ENCODE measurements at places on chromosomes 3 and 15.

- no peak for DNase-seq
Measured at GRCh38 chr3:20322085-20322484, 136.1 kb upstream of the SGO1 start.

- DNase-seq, result no peak
Measured at GRCh38 chr3:178388473-178388872, 147.8 kb upstream of the KCNMB2 start.

DNA sequence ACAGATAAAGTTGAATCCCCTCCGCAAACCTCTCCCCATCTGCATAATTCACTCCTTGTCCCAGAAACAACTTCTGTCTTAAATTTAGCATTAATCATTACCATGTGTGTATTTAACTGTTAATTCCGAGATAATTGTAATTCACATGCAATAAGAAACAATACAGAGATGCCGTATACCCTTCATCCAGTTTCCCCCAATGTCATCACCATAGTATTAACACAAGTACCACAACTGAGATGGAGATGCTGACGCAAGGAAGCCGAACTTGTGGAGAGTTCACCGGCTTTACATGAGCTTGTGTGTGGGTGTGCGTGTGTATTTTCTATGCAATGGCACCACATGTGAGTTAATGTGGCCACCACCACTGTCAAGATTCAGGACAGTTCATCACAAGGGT lies 39.6 kb upstream of the SEC13 start:
- DNase-seq, result no peak

GRCh38 chr3:10722911-10723310 lies 93.1 kb upstream of the SLC6A11 start:
- no peak for DNase-seq

All from DMS 273 treated with DMSO at 0.1 percent for 48 hours (cell line).